CD14-positive monocyte (primary cell): ENCODE measurements at places on chromosomes 3 and 15. TPM values are rescaled to one million over a fixed set of nuclear protein-coding genes. Genes with fewer than 3 reads are reported as not detected.

DNA sequence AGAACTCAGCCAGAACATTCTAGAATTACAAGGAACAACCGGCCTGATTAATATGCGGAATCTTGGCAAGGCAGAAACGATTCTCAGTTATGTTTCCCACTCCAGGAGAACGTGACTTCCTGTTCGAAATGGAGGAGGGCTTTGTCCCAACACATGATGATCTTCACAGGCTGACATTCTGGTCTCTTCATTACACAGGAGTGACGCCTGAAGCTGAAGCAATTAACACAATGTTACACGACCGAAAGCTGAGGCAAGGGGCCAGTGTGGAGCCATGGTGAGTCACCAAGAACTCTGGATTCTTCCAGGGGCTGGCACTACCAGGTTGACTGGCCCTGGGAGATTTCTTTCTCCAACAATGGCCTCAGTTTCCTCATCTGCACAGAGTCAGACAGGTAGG is 40.9 kb downstream of the RFTN1 start:
- H3K27ac ChIP-seq = no peak overlapping the region
- H3K36me3 ChIP-seq = peaks cover 34% of the 10 kb centered on the region
- H3K4me3 ChIP-seq = no peak overlapping the region
- H3K27me3 ChIP-seq = no peaks in the 10 kb centered on the region
- peaks cover 9% of the 10 kb centered on the region for H3K4me1 ChIP-seq

DNA sequence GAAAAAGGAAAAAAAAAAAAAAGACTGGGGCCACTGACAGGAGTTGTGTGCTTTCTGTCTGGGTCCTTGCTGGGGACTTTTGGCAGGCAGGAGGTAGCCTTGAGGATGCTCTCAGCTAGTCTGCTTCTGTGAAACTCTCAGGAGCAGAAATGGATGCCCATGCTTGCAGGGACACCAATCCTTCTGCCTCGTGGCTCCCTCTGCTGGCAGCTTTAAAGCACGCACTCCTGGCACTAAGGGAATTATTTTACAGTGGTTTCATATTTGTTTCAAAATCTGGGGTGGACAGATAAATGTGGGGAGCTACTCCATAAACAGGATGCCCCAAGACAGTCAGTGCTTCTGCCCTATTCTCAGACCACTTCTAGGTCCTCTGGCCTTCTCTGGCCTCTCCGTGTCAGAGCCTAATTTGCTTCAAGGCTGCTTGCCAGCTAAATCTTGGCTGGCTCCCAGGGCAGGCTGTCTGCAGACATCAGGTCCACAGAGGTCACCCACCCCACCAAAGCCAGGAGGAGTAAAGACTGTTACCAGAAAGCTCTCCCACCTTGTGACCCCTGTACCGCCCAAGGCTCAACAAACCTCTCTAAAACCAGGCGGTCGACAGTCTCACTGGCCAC is 17.1 kb downstream of the TRAIP start:
- peaks cover 9% of the 10 kb centered on the region for H3K36me3 ChIP-seq
- peak; percentile 71 for DNase-seq
- H3K27ac ChIP-seq = no peak overlapping the region
- no peak overlapping the region for H3K4me3 ChIP-seq

DNA sequence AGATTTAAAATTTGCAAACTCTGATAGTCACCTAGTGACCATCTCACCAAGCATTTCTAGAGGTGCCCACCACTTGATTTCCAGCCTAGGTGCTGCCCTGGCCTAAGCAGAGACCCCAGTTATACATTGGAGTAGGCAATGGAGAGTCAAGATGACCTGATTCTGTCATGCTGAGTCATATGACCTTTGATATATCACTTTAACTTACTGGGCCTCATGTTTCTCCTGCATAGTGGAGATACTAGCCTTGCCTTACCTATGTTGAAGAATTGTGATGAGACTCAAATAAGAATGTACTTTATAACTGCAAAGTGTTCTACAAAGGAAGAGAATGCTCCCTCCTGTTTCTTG is 75.5 kb upstream of the XCR1 start:
- no peak overlapping the region for H3K4me3 ChIP-seq
- peaks cover 82% of the 10 kb centered on the region for H3K4me1 ChIP-seq
- H3K36me3 ChIP-seq = no peaks in the 10 kb centered on the region
- H3K27me3 ChIP-seq = no peaks in the 10 kb centered on the region
- no peak overlapping the region for H3K27ac ChIP-seq

OIP5 gene
- polyA plus RNA-seq = 0.22 TPM

- no peaks in the 10 kb centered on the region for H3K4me1 ChIP-seq
- no peak overlapping the region for H3K27ac ChIP-seq
- no peaks in the 10 kb centered on the region for H3K27me3 ChIP-seq
- DNase-seq = no peak
- no peak overlapping the region for H3K4me3 ChIP-seq
Observed at GRCh38 chr3:154361099-154361498, 36.8 kb upstream of the DHX36 start.

GADL1 gene
- not detected for polyA plus RNA-seq

NR2F2 gene
- polyA plus RNA-seq = not detected

GABRR3 gene
- not detected for polyA plus RNA-seq

LIPC gene
- not detected in 2 replicates for polyA plus RNA-seq

- no peak for DNase-seq
- no peaks in the 10 kb centered on the region for H3K27me3 ChIP-seq
- peaks cover 41% of the 10 kb centered on the region for H3K4me1 ChIP-seq
- no peak overlapping the region for H3K27ac ChIP-seq
Observed at GRCh38 chr3:134542287-134542958, 56.6 kb downstream of the CEP63 start.

DNA sequence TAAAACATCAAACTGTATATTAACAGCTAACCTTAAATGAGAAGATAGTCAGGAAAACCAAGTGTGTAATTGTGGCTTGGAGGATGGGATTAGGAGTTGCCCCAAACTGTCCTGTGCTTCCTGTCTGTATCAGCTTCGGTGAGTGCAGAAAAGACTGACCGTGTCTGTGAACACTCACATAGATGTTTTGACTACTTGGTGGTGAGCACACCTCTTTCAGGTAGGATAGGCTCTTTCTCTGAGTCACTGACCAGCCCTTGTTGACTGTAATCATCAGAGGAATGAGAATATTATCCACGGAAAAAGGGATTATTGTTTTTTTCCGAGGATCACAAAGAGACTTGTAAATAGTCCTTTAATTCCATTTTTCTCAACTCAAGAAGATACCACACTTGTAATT is 51.5 kb downstream of the GMNC start:
- no peaks in the 10 kb centered on the region for H3K4me1 ChIP-seq
- H3K27me3 ChIP-seq = no peaks in the 10 kb centered on the region
- H3K4me3 ChIP-seq = no peak overlapping the region
- no peak overlapping the region for H3K27ac ChIP-seq
- no peak for DNase-seq
- no peaks in the 10 kb centered on the region for H3K36me3 ChIP-seq

GRCh38 chr3:126891141-126891540 is 91.8 kb upstream of the PLXNA1 start:
- H3K27ac ChIP-seq = no peak overlapping the region
- H3K36me3 ChIP-seq = no peaks in the 10 kb centered on the region
- no peak for DNase-seq
- no peaks in the 10 kb centered on the region for H3K4me1 ChIP-seq

- H3K4me1 ChIP-seq = no peaks in the 10 kb centered on the region
- no peak for DNase-seq
Observed at GRCh38 chr3:149613988-149614387, 43.8 kb downstream of the WWTR1 start.

DNA sequence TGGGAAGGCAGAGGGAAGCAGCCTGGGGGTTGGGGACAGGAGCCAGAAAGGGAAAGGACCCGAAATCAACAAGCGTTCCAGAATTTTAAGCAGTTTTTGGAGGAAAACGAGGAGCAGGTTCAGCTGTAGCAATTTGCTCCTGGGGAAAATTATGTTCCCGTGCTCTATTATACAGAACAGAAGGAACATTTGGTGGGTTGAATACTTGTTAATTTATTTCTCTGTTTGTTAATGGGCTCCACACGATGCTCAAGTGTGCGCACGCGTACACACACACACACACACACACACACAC is 149.2 kb upstream of the LINGO1 start:
- H3K4me3 ChIP-seq = no peak overlapping the region
- H3K4me1 ChIP-seq = no peaks in the 10 kb centered on the region
- H3K36me3 ChIP-seq = no peaks in the 10 kb centered on the region
- no peaks in the 10 kb centered on the region for H3K27me3 ChIP-seq

FBXW12 gene
- polyA plus RNA-seq = not detected

DNA sequence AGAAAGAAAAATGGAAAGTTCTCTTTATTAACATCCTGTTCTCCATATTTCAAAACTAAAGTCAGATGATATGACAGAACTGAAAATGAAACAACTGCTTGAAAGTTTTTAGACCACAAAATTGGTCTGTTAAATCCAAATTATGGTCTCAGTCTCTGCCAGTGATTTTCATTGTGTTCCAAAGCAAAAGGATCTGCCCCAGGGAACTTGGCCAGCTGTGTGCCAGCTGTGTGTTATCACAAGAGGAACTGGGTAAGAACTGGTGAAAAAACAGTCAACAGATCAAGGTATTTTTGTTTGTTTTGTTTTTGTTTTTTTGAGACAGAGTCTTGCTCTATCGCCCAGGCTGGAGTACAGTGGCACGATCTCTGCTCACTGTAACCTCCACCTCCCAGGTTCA is 323.3 kb downstream of the CTNNB1 start:
- H3K4me3 ChIP-seq = no peak overlapping the region
- H3K36me3 ChIP-seq = no peaks in the 10 kb centered on the region
- no peaks in the 10 kb centered on the region for H3K27me3 ChIP-seq
- H3K27ac ChIP-seq = no peak overlapping the region
- peaks cover 4% of the 10 kb centered on the region for H3K4me1 ChIP-seq
- DNase-seq = no peak

DNA sequence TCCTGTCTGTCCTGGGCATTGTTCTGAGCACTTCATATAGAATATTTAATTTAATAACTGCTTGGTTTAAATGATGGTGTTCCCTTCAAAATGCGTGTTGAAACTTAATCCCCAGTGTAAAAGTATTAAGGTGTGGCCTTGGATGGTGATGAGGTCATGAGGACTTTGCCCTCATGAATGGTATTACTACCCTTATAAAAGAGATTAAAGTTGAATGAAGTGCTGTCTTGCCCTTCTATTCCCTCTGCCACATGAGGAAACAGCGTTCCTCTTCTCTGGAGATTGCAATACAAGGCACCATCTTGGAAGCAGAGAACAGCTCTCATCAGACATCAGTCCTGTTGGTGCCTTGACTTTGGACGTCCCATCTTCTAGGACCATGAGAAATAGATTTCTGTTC is 374.4 kb downstream of the PTPRG start:
- H3K4me1 ChIP-seq = no peaks in the 10 kb centered on the region
- H3K36me3 ChIP-seq = no peaks in the 10 kb centered on the region
- H3K27ac ChIP-seq = no peak overlapping the region
- no peak overlapping the region for H3K4me3 ChIP-seq

DNA sequence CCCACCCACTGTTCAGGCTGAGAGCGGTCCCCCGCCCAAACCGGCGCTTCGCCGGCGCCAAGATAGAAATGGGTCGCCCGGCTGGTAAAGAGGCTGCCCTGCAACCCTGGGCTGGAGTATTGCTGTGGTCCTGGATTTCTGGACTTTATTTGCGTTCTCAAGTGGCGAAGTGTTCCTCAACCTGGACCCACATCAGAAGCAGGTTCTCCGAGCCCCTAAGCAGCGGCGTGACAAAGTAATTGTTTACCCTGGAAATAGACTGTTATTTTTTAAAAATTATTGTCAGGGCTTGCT is 481 bp upstream of the DYNC1LI1 start:
- no peak for DNase-seq
- H3K27ac ChIP-seq = peak overlapping the region; percentile 92
- H3K36me3 ChIP-seq = peaks cover 3% of the 10 kb centered on the region

ZNF35 gene
- 2.5 TPM for polyA plus RNA-seq

TRH gene
- not detected for polyA plus RNA-seq

CCDC33 gene
- polyA plus RNA-seq = not detected

GRCh38 chr3:137761099-137761562 is 3.0 kb upstream of the SOX14 start:
- H3K27me3 ChIP-seq = peaks cover 76% of the 10 kb centered on the region
- no peak for DNase-seq
- H3K4me1 ChIP-seq = no peaks in the 10 kb centered on the region
- no peak overlapping the region for H3K27ac ChIP-seq
- no peaks in the 10 kb centered on the region for H3K36me3 ChIP-seq
- H3K4me3 ChIP-seq = no peak overlapping the region

IQCB1 gene
- polyA plus RNA-seq = 7.5 TPM

NPAP1 gene
- not detected for polyA plus RNA-seq

RPP25 gene
- 6.5 TPM for polyA plus RNA-seq
